NCI-H446 treated with DMSO at 0.1 percent for 48 hours (cell line): ENCODE measurements at places on chromosomes 5 and 9.

DNA sequence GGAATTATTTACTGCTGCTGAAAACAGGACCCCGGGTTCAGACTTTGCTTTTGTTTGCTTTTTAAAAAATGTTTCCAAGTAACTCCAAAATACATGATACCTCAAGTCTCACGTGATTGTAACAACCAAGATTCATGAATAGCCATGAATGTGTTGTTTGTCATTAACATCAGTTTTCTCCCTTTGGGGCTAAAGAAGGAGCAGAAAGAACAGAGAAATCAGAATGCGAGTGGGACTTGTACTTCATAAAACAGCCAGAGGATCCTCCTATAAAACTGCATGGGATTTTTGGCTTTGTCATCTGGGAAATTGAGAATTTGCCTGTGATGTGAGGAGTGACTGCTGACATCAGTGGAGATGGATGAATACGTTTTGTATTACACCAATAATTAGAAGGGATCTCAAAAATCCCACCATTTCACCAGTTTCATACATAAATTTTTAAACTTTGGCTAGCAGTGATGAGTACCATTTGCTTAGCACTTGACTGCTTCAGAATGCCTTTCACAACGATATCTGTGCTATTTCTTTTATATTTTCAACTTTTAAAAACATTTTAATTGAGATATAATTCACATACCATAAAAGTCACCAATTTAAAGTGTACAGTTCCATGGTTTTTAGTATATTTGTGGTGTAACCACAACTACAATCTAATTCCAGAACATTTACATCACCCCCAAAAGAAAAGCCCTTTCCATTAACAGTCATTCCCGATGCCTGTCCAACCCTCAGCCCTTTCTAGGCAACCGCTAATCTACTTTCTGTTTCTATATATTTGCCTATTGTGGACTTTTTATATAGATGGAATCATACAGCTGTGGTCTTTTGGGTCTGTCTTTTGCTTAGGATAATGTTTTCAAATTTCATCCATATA, 126.9 kb upstream of the ANKRD55 start:
- DNase-seq = no peak

DNA sequence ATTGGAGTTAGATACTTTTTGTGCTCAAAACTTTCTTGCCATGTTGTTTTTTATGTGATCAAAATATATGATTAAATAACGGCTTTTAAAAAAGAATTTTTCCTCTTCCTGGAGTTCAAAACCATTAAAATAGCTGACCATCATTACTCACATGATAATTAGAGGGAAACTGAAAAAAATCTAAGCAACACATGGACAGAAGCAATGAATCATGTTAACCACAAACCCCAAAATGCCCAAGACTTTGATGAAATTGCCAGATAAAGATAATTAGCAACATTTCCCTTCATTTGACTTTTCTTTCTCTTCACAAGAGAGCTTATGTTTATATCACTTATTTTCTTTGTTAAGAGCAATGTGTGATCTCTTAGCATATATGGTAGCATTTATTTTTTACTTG, 1294.2 kb downstream of the EFNA5 start:
- DNase-seq = no peak

DNA sequence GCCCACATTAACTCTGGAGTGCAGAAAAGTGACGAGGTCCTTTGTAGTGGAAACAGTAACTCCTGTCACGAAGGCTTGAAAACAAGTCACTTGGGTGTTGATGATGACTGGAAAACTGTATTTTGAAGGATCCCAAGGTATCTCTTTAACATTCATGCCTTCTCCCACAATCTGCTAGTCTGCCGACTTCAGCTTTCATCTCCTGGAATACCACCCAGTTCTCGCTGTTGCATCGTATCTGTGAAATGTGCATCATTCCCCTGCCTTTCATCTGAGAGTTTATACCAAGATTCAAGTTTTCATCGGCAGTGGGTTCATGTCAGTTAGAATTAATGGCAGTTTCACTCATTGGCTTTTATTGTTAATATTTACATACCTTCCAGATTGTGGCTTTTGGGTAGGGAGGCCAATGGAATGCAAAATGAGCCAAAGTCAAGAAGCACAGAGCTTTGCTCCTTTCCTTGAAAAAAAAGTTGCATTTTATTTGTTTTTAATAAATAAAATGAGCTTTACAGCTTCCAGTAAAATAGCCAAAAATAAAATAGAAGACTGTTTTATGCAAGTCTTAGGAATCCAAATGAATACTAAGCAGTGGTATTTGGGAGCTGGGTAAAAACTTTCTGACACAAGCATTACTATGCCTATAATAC, 575.2 kb upstream of the WWC1 start:
- no peak for DNase-seq

DNA sequence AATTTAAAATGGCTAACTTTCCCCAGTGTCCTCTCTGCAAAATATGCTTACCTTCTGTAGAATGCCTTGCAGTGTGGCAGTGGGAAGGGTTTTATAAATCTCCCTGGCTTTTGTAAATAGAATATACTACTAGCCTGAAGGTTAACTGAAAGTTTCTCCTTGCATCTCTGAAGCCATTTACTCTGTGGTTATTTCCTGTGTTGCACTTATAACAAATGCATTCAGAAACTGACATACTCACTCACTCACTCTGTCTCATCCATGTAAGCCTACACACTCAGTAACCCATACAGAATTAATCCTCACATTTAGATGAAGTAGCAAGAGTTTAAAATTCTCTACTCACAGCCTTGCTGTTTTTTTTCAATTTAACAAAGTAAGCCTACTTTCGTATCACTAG, 87.1 kb upstream of the SH3GL2 start:
- DNase-seq = no peak

DNA sequence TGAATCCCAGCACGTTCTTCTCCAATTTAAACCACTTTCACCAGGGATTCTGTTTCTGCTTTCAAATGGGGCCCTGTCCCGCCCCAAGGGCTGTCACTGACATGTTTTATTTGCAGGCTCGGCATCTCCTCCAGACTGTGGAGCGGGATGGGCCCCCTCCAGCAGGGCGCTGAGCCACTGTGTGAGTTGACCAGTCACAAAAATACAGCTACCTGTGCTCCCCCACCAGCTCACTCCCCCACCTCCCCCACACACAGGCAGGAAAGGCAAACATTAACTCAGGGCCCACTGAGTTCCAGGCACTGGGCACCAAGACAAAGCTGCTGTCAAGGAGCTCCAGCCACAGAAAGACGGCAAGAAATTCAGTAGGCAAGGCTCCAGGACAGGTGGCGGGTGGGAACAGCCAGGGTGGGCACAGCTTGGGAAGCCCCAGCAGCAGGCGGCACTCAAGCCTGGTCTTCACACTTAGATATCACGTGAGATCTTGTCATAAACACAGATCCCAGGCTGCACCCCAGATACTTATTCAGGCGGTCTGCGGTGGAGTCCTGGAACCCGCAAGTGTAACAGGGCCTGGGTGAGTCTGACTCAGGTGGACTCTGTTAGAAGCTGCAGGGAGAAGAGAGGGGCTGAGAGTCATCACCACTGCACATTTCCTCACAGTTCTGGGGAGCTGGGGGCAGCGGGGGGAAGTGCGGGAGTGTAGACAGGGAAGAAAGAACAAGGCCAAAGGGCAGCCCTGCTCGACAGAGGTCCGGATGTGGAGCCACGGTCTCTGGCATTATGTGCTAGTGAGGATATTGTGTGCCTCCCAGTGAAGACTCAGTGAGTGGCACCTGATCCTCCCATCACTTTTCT, 44.7 kb downstream of the OR2V1 start:
- no peak for DNase-seq

DNA sequence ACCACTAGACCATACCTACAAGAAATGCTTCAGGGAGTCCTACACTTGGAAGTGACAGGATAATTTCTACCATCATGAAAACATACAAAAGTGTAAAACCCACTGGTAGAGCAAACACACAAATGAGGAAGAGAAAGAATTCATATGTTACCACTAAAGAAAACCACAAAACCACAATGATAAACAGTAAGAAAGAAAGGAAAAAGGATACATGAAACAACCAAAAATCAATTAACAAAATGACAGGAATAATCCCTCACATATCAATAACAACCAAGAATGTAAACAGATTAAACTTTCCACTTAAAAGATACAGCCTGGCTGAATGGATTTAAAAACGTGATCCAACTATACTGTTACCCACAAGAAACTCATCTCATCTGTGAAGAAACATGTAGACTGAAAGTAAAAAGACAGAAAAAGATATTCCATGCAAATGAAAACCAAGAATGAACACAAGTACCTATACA, 83.4 kb downstream of the LPAR1 start:
- DNase-seq = no peak

- DNase-seq = no peak
Observed at GRCh38 chr9:125240649-125240999, 519 bp downstream of the HSPA5 start.

- no peak for DNase-seq
Observed at GRCh38 chr5:165448753-165449152, 1943.3 kb downstream of the MAT2B start.

DNA sequence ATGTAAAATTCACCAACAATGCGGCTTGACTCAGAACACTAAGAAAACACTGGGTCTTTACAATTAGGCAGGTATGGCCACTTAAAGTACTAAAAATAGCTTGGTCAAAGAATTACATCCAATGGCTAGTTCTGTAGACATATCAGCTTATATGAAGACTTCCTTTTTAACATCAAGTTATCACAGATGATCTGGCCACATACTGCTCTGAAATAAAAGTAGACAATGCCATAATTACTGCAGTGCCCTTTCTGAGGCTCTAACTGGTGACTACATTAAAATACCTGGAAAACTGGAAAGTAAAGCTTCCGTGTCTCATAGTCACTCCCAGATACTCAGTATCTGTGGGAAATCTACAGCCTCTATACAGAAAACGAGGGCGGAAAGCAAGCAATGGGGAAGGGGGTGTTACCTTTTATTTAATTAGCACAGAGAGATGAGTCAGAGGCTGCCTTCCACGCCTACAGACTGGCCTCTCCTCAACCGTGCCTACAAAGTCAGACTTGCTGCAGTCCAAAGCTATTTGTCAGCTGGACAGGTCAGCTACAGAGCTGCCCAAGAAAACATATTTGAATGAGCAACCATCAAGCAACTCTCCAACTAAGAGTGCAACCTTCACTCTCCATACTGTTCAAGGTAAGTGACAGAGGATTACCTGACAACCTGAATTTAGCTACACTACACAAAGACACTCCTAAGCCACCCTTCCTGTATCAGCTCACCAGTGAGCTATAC, 8.7 kb downstream of the SERINC5 start:
- DNase-seq = no peak

DNA sequence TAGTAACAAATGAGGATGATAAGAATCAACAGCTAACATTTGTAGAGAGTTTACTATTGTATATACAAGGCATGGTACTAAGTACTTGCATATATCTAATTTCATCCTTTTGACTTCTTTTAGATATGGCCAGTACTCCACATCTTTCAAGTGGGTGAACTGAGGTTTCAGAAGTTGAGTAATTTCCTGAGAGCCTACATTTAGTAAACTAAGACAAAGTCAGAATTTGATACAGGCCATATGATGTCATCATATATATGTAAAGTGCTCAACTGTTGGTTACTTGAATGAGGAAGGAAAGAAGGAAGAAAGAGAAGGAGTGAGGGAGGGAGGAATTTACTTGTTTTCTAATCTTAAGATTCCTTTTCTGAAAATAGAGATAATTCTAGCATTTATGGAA, 52.8 kb downstream of the GRIA1 start:
- no peak for DNase-seq

DNA sequence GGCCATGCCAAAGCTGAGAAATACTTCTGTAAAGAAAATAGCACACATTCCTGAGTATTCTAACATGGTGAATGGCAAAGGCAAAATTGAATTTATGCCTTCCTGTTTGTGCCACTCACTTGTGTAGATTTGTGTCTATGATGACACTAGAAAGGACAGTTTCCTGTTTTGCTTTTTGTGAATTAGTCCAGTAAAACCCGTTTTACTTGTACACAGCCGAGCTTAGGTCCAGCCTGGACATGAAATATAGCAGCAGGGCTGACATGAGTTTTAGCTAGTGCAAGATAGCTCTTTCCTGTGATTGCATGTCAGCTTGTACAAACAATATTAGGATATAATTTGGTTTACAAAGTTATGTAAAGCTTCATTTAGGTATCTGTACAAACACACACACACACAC, 1891.7 kb upstream of the WWC1 start:
- no peak for DNase-seq

GRCh38 chr5:167451076-167451475, 840.4 kb upstream of the WWC1 start:
- no peak for DNase-seq

- no peak for DNase-seq
Observed at GRCh38 chr9:99762470-99762869, 59.2 kb upstream of the NR4A3 start.

- no peak for DNase-seq
Observed at GRCh38 chr5:14383923-14384322, 197.7 kb upstream of the OTULINL start.

- no peak for DNase-seq
Observed at GRCh38 chr5:160020964-160021363, 12.0 kb downstream of the TTC1 start.

GRCh38 chr9:135745686-135746324, 43.8 kb downstream of the KCNT1 start:
- DNase-seq = no peak

- peak; percentile 9 for DNase-seq
Observed at GRCh38 chr5:139636975-139637408, 11.2 kb upstream of the CXXC5 start.

DNA sequence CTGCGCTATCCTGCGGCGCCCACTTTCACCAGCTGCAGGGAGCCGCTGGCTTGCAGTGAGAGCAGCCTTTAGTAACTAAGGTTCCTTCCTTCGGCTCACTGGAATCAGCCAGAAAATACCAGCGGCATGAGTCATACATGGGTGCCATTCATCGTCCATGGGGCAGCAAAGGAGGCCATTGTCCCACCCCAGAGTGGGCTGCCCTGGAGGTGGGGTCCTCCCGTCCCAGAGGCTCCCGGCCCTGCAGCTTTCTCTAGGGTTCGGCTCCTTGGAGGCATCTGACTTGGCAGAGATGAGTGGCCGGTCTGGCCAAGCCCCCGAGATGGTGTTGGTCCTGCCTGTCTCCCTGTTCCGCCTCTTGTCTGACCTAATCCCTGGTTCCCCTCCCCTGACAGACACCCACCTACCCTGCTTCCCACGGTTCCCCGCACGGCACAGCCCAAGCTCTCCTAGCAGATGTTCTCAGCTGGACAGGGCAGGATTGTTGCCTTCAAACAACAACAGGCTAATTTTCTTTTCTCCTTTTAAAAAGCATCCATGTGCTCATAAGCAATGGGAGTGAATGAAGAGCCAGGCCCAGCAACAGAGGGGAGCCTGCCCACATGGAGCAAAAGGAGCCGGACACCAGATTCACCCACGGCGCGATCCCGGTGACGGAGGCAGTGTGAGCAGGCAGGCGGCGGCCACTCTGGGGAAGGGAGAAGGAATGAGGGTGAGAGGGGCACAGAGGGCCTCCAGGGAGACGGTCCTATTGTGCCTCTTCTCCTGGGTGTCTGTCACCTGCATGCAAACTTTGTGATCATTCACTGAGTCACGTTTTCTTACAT, 97.0 kb upstream of the COL5A1 start:
- DNase-seq = no peak
